ENCODE measurements at places on chromosomes 7 and 10.

DNA sequence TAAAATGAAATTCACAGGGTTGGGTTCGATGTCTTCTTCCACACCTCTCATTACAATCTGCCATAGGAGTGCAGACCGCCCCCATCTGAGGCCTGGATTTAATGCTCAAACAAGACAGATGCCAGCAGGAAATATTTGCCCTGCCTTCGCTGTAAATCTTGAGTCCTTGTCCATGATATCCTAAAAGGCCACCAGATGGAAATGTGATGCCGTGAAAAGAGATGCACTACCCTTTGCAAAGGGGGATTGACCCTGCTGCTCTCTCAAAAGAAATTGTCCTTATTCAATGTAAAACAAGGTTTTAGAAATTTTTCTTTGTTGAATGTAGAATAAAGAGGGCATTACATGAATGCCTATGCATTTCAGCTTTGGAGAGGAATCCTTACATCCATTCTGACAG, 37.5 kb downstream of the AGAP4 start:
- no peak for DNase-seq

DNA sequence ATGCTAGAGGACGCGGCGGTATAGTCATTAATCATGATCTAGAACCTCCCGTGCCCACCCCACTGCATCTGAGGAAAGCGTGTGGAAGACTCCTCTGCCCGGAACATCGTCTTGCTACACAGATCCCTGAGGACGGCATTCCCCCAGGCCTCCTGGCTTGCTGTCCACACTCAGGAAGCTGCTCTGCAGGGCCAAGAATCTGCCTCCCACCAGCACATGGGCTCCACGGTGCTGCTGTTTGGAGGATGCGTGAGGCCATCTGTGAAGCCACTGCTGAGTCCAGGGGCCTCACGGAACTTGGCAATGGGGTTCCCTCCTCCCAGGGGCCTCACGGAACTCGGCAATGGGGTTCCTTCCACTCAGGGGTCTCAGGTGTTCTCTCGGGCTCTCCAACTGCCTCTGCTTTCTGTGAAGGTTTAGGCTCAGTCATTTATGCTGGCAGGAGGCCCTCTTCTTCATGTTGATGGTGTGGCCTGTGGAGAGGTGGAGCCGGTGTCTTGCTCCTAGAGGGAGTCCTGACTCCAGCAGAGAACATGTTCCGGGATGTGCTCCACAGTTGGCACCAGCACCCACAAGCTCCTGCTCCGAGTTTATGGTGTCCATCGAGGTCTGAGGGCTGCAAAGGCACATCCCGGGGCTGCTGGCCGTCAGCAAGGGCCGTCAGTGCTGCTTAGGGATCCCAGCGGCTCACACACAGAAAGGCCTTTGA, 273.3 kb downstream of the DNAJB6 start:
- DNase-seq: no peak

DNA sequence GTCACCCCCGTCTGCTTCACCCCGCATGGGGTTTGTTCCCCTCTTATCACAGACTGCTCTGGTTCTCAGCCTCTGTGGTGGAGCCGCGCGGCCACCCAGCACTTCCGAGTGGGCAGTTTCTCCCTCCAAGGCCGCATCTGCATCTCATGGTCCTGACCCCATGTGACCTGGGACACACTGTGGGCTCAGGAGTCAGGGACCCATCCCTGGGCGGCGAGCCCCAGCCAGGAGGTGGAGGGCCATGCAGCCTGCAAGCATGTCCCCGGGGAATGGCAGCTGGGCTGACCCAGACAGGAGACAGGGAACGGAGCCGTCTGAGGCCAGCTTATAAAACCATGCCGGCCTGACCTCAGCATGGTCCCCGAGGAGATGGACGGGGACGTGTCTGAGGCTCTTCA, 25.2 kb upstream of the TTYH3 start:
- DNase-seq: no peak

- DNase-seq: no peak
Measured at GRCh38 chr10:124268976-124269375, 149.7 kb downstream of the OAT start.

GRCh38 chr7:73978661-73979563, 49.1 kb upstream of the ELN start:
- no peak for DNase-seq

DNA sequence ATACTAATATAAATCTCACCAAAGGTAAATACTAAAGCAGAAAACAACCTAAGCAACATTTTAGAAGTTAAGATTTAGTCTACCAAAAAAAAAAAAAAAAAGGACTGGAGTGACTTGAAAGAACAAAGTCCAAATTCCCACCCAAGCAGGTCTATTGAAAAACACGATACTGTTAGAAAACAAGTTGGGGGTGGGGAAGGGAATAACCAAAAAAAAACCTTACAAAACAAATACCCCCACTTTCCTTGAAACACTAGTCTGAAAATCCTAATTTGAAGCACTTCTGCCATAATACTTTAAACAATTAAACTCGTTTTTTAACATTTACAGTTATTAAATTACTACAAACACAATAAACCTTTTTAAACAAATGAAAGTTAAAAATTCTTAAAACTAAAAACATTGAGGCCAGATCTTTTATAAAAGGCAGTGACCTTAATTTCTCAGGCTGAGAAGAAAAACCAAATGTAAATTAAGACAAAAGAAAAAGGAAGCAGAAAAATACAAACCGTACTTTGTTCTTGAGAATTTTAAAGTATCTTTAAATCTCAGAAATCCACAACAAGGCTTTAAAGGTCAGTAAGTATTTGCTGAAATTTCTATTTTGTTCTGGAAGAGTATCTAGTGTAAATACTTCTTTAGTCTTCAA, 135.1 kb downstream of the NRBF2 start:
- peak; percentile 23 for DNase-seq
